ENCODE measurements at places on chromosomes 7 and 10.

- no peak for DNase-seq
Measured at GRCh38 chr10:46538717-46539426, 17.6 kb downstream of the GPRIN2 start.

DNA sequence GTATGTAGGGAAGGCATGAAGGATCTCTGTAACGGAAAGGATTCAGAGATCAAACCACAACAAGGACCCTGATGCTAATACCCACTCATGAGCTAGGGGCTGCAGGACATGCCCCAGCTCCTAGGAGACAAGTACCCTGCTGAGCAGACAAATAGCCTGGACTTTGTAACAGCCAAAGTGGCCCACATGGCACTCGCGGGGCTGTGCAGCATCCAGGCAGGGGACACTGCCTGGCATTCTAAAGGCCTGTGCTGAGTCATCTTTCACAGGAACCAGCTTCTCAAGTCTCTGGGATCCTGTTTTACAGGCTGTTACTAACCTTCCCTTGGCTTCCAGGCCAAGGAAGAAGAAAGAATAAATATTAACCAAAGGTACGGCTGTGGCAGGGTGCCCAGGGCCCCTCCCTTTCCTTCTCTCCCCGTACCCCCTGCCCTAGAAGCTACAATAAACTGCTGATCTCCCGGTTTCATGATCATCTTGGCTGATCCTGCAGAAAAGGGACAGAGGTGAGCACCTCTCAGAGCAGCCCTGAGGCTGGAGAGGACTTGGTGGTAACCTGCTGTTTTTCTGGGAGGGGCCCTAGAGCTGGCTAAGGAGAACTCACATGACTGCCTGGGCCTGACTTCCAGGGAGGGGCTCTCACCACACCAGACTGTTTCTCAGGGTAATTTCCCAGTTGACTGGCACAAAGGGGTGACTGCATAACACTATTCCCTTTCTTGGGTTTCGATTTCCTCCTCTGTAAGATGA lies 4.2 kb upstream of the RPEL1 start:
- peak; percentile 41 for DNase-seq

DNA sequence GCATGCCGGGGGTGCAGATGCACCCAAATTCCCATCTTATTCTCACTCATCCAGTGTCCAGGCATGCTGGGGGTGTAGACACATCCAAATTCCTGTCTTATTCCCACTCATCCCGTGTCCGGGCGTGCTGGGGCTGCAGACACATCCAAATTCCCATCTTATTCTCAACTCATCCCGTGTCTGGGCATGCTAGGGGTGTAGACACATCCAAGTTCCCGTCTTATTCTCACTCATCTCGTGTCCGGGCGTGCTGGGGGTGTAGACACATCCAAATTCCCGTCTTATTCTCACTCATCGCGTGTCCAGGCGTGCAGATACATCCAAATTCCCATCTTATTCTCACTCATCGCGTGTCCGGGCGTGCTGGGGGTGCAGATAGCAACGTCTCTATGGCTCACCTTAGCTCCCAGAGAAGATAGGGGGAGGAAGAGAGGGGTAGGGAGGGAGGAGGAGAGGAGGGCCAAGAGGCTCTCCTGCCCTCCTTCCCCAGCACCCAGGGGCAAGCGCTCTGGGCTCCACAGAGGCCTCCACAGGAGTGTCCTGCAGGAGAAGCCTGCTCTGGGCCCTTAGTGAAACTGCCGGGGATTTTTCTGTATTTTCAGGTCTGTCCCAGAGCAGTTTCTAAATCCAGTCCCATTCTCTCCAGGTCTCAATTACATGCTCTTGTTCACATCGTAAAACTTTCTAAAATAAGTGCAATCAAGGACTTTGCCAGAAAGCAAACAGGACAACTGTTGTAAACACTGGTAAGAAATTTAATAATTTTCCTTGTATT lies 210.8 kb downstream of the DIP2C start:
- DNase-seq = no peak

- DNase-seq = no peak
Measured at GRCh38 chr10:128083191-128083895, 42.9 kb downstream of the MKI67 start.

- DNase-seq = no peak
Measured at GRCh38 chr10:118436742-118437141, 94.6 kb upstream of the FAM204A start.

DNA sequence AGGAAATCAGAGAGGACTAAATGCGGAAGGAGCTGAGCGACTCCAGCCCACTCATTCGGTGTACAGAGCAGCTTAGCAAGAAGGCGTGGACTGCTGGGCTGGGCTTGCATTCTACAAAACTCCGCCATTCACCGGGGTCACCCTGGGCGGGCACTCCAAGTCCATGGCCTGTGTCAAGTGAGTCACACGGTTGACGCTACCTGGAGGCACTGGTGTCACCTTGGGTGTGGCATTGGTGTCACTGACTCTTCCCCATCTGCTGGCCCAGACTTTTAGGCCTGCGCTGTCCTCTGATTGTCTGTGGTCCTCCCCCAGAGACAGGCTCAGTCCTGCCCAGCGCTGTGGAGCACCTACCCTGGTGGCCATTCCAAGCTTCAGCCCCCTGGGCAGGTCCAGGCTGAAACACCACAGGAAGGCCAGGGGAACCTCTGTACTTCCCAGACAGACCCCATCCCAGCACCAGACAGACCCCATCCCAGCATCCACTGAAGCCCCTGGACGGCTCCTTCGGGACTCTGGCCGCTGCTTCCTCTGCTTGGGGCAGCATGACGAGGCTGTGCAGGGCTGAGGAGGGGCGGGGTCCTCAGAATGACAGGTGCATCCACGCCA lies 30.6 kb upstream of the CNPY1 start:
- DNase-seq = no peak

DNA sequence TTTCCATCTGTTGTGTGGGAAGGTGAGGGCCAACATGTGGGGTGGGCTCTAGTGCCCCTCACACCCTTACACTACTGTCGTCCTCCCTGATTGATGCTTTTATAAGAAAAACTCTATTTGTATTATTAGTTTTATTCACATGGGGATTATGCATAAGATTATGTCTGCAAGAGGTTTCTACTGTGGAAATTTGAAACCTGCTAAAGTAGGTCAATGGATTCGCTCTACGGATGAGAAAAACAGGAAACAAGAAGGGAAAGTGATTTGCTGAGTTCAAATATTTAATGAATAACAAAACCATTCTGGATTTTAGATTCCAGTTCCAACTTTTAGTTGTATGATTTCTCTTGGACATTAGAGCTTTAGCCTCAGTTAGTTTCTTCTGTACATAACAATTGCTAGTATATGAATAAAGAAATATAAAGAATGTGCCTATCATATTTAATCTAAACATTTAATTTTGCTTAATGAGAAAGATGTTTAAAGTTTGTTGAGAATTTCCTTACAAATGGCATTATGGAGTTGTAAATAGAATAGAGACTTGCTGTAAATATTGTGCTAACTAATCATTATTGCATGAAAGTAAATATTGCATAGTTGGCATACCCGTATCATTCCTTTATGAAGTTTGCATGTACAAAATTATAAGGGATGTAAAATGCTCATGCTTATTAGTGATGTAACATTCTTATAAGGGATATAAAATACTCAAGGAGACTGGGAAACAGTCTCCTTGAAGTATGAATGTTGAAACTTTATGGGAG lies 193.8 kb downstream of the THSD7A start:
- no peak for DNase-seq

GRCh38 chr7:67928141-67928540 lies 931.5 kb downstream of the TYW1 start:
- no peak for DNase-seq

GRCh38 chr7:140390466-140391190 lies 7.7 kb downstream of the SLC37A3 start:
- peak; percentile 55 for DNase-seq

DNA sequence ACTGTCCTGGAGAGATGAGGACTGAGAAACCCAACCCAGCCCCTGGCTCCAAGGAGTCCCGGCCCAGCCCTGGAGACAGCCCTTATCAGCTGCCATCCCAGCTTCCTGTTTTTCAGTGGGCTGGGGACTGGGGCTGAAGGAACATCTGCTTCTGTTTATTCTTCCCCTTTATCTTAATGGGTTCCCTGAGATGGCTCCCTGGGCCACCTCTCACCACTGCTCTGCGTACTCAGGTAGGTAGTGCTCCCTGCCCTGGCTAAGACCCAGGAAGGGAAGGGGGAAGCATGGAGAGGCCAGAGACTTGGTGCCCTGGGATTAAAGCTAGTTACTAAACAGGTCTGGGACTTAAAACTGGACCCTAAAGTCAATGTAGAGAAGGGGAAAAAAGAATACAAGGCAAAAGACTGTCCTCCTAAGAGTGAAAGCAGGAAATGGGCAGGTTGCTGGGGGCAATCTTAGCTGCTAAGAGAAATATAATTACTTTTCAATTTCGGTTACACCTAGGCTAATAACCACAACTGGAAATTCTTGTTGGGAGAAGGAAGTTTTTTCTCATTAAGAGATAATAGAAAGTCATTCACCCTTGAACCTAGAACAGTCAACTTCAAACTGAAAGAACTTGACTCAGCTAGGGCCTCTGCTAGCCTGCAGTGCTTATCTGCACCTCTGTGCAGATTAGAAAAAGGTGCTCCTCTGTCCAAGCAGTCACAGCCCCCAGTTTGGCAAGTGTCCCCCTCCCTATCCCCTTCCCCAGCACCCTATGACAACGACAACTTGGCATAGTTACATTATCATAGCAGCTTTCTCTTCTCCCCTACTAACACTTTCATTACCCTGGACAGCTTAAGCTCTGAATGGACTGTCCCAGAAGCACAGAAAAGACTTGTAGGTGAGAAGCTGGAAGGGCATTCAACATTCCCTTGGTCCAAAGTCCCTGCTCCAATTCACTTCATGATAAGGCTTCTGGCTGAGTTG lies 65.6 kb upstream of the KDM7A start:
- DNase-seq = peak; percentile 23

GRCh38 chr10:127405221-127405620 lies 143.9 kb upstream of the NPS start:
- DNase-seq = no peak

GRCh38 chr7:139382439-139382838 lies 22.7 kb downstream of the LUC7L2 start:
- DNase-seq = no peak

DNA sequence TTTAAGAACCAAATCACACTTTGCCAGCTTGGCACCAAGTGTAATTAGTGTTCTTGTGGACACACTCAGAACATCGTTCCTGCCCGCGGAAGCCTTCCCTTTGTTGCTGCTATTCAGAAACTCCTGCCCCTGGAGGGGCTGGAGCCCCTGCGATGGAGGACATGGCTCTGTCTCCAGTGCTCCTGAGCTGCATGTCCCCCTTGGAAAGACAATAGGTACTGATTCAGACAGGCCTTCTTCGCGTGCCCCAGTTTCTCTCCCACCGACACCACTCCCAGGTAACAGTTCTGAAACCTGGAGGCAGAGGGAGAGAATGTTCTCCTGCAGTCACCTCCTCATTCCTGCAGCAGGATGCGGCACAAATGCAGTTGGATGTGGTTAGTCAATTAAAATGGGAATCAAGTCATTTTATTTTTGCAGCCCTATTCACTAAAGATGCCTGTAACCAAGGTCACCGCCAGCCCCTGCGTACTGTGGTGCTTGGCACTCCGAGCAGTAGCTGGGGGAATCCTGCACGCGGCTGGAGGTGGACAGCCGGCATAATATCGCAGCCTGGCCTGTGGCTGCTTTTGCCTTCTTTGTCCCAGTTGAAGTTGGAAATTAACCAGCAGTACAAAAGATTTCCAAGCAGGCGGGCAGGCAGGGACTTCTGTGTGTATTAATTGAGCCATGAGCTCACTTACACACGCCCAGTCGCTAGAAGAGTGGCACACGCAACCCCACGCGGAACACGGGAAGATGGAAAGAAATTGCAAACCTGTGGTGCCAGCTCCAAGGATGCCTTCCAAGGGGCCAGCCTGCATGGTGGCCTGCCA lies 205.7 kb downstream of the EBF3 start:
- no peak for DNase-seq

GRCh38 chr7:79319369-79319768 lies 134.1 kb downstream of the MAGI2 start:
- DNase-seq = no peak

DNA sequence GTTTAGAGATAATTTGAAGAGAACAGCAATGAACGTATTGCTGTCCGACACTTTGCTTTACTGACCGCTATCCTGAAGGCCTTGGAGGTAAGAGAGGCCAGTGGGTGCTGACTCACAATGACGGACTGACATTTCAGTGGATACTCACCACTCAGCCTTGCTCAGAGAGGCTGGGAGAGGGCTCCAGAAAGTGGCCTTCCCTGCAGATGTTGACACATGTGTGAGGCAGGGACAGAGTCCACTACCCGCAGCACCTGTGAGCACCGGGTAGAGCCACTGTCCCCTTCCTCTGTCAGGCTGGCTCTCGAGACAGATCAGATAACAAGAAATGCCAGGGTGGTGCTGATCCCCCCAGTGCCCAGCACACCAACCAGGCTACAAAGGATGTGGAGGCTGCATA lies 75.0 kb downstream of the GPR26 start:
- no peak for DNase-seq

- no peak for DNase-seq
Measured at GRCh38 chr10:124294811-124295770, 123.6 kb downstream of the OAT start.

DNA sequence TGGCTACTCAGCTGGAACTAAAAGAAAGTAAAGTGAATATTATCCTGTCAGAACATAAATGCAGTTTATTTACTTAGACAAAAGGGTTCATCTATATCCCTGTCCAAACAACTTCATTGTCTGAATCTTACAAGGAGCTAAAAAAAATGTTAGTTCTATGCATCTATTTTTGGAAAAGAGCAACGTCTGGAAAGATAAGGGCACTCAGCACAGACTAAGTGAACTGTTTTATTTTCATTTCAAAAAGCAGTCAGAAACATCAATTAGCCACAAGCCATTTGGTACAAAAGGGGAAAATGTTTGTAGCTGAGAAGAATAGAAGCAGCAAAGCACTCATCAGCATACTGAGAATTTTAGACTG lies 245.5 kb downstream of the FOXP2 start:
- no peak for DNase-seq

DNA sequence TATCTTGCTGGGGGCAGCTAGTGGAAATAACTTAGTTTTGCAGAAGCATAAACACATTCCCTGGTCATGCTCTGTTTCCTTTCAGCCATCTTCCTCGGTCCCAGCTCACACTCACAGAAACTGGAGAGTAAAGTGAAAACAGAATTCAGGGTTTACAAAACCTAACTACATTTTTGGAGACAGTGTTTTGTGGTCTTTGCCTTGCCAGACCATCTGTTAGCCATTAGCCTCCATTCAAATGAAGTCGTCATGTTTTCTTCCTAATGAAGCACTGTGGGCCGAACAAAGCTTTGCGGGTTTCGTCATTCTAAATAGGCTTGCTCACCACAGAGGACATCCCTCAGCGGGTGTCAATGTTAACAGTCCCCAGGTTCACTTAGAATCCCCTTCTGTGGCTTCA lies 214.6 kb upstream of the TMEM72 start:
- no peak for DNase-seq

Data from activated naive CD4-positive, alpha-beta T cell treated with anti-CD3 and anti-CD28 coated beads for 36 hours (primary cell).